H1 (cell line): ENCODE measurements at places on chromosomes 11 and 22. TPM values are rescaled to one million over a fixed set of nuclear protein-coding genes. Genes with fewer than 3 reads are reported as not detected.

Gene ZBED5
- total RNA-seq, result 48.7 and 54.2 TPM in 2 replicates

Gene FZD4
- 6.8 and 7.1 TPM in 2 replicates for total RNA-seq

Gene SLC25A18
- total RNA-seq, result 2.2 and 2.8 TPM in 2 replicates

DNA sequence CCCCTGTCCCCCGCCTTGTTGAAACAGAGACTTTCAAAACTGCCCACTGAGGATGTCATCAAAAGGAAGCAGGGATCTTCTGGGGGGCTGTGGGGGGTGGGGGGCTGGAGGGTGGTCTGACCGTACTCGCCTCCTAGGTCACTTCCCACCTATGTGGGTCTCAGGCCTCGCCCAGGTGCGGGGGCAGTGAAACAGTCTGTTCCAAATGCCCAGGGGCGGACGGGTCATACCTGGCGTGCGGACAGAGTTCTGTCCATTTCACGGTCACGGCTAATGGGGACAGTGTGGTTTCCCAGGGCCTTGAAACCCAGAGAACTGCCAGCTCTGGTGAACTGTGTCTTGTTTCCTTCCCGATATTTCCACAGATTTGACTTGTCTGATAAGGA is 27.2 kb downstream of the ANO1 start:
- DNase-seq, result no peak

DNA sequence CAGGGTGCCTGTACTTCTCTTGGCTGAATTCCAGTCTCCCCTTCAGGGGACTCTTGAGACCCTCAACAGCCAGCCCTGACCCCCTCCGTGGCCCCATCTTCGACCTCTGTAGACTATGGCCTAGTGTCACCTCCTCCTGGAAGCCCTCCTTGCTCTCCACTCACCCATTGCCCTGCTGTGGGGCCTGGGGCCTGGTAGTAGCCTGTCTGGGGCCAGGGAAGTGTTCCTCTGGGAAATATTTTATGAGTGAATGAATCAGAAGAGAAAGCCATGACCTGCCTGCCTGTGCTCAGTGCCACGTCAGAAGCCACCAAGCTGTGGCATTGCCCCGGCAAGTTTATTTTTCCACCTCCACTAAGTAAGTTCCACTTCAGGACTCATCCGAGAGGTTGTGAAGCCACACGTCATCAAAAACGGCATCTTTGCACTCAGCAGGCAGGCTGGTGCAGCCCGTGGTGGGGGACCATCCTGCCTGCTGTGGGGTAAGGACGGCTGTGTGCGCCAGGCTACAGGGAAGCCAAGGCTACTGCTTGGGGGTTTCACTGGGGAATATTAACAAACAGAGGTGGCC is 59.6 kb upstream of the PPARA start:
- no peak for DNase-seq

DNA sequence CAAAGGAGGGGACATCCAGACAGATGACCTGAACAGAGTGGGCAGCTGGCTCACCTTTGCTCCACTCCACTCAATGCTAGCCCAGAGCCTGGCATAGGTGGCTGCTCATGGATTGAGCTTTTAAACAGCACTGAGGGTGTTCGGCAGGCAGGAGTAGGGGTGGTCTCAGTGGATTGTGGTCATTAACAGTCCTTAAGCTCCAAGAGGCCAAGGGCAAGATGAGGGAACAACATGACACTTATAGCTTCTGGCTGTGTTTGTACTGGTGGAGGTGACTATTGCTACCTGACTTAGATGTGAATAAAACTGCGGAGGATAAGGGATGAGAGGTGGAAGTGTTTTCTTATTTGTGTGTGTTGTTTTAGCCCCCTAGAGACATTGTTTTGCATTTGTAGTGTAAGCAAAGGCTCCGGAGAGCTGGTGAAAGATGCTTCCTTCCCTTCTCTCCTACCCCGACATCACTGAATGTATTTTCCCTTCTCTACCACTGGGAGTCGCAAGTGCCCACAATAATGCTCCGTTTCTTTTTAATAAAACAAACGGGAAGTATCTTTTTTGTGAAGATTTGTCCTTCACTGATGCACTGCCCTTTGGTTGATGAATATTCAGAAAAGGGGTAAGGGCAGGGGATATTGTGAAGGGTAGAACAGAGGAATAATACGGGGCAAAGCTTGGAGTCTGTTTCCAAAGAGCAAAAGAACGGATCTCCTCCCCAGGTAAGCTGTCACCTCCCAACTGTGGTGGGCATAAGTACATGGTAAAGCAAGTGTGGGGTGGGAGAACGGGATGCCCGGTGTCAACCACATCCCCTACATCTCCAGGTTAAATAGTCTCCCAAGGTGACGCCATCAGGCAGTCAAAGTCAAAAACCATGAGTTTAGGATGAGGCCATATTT is 27.5 kb upstream of the MTNR1B start:
- no peak for DNase-seq

- no peak for DNase-seq
Observed at GRCh38 chr11:75565221-75565814, 3.3 kb downstream of the SERPINH1 start.

DNA sequence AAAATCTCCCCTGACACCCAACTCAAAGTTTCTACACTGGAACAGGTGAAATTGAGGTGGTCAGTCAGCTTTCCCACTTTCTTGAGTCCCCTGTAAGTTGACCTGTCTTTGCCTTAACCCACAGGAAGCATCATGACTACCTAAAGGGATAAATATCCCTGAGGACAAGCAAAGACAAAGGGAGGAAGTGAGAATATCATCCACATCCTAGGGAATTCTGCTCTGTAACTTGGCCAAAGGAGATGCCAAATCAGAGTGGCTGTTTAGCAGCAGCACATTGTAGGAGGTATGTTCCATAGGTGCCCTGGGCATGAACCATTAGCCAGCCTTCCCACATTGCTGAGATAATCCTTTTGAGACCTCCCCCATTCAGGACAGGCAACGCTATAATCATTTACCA is 40.9 kb upstream of the MRPL17 start:
- DNase-seq, result no peak

GRCh38 chr11:84719935-84720577 is 907.1 kb downstream of the DLG2 start:
- DNase-seq, result no peak

- DNase-seq, result no peak
Observed at GRCh38 chr11:19658344-19658743, 54.3 kb upstream of the NAV2 start.

DNA sequence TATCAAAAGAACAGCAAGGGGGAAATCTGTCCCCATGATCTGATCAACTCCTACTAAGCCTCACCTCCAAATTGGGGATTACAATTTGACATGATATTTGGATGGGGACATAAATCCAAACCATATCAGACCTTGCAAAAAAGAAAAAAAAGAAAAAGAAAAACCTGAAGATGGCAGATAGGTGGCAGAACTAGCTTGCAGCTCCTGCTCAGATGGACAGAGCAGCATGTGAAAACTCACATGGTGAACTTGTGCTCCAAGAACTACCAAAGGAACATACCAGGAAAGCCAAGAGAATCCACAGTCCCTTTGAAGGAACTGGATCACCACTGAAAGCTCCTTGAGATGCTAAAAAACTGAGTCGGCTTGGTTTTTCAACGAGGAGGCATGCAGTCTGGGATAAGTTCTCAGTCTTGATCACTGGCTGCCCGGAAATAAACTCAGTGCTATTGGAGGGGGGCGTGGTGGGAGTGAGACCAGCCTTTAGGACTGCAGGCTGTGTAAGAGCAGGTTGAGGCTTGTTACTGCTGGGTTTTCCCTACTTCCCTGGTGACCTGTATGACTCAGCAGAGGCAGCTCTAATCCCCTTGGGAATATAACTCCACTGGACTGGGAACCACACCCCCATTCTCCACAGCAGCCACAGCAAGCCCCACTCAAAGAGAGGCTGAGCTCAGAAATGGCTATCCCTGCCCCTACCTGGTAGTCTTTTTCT is 358.3 kb upstream of the ARHGAP42 start:
- no peak for DNase-seq

Gene CDHR5
- total RNA-seq, result 0.11 TPM in 1 of 2 replicates, not detected in the other

DNA sequence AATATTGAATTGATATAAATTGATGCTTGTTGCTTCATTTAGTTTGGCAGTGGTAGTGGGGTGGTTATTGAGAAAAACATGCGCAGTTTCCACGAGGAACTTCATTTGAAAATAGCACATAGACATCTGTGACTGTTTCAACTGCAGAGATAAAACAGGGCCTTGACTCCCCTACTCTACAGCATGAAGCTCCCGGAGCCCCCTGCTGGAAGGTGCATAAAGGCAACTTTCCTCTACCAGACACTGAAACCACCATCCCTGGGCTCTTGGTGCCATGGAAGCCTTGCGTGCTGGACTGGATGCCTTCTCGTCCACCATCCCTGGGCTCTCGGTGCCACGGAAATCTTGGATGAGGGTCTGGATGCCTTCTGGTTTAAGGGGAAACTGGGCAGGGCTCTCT is 195.9 kb downstream of the CSNK2A3 start:
- no peak for DNase-seq
